Naive thymus-derived CD4-positive, alpha-beta T cell (primary cell): ENCODE measurements at places on chromosomes 16 and 17.

DNA sequence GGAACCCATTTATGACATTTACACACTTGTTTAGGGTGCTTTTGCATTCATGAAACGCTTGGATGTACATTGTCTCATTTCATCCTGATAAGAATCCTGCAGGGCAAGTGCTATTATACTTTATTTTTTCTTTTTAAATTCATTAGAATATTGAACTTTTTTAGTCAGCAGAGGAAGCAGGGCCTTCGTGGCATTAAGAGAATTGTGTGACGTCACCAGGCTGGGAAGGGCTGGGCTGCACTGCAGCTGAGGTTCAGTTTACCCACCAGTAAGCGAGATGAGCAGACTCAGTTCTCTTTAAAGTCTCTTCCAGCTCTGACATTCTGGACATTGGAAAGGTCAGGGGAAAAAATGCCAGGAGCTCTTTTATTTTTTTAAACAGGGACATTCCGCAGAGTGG lies 159.0 kb downstream of the MRM1 start:
- DNase-seq = no peak

GRCh38 chr16:57186872-57187854 lies 1.0 kb downstream of the RSPRY1 start:
- DNase-seq = peak; percentile 15

GRCh38 chr17:42913981-42914617 lies 13.5 kb downstream of the G6PC1 start:
- no peak for DNase-seq

- no peak for DNase-seq
Observed at GRCh38 chr16:9286930-9287329, 195.5 kb downstream of the HAPSTR1 start.

- no peak for DNase-seq
Observed at GRCh38 chr16:24526701-24527495, 12.5 kb upstream of the RBBP6 start.

- DNase-seq = peak; percentile 76
Observed at GRCh38 chr17:2749784-2750181, 331 bp upstream of the CCDC92B start.
